Activated naive CD4-positive, alpha-beta T cell treated with anti-CD3 and anti-CD28 coated beads for 36 hours (primary cell): ENCODE measurements at places on chromosomes 2 and 18. TPM values are rescaled to one million over a fixed set of nuclear protein-coding genes. Genes with fewer than 3 reads are reported as not detected.

ALK gene
- total RNA-seq: not detected

SKA1 gene
- total RNA-seq: 36.3 TPM

- H3K27me3 ChIP-seq: no peaks in the 10 kb centered on the region
- no peak for DNase-seq
- no peaks in the 10 kb centered on the region for H3K4me1 ChIP-seq
These were observed 42.4 kb downstream of the ITGB1BP1 start for GRCh38 chr2:9380702-9381628.

DNA sequence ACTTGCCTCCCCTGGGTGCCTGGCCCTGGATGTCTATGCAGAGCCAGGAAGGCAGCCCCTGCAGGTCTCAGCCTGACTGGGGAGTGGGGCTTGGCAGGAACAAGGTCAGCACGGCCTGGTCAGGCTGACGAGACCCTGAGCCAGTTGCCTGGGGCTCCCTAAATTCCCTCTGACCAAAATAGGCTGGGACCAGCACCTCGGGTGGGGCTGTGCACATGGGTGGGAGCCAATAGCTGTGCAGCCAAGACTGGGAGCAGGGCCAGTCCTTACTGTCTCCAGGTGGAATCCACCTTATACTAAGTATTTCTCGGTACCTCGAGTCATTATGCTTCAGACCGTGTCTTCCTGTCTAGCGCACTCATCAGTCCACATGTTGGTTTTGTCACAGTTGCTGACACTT lies 11.4 kb upstream of the IL1R2 start:
- H3K4me1 ChIP-seq: peaks cover under 1% of the 10 kb centered on the region
- H3K27me3 ChIP-seq: no peaks in the 10 kb centered on the region
- H3K36me3 ChIP-seq: no peaks in the 10 kb centered on the region
- no peak for DNase-seq
- H3K27ac ChIP-seq: no peak overlapping the region
- no peak overlapping the region for H3K4me3 ChIP-seq

DNA sequence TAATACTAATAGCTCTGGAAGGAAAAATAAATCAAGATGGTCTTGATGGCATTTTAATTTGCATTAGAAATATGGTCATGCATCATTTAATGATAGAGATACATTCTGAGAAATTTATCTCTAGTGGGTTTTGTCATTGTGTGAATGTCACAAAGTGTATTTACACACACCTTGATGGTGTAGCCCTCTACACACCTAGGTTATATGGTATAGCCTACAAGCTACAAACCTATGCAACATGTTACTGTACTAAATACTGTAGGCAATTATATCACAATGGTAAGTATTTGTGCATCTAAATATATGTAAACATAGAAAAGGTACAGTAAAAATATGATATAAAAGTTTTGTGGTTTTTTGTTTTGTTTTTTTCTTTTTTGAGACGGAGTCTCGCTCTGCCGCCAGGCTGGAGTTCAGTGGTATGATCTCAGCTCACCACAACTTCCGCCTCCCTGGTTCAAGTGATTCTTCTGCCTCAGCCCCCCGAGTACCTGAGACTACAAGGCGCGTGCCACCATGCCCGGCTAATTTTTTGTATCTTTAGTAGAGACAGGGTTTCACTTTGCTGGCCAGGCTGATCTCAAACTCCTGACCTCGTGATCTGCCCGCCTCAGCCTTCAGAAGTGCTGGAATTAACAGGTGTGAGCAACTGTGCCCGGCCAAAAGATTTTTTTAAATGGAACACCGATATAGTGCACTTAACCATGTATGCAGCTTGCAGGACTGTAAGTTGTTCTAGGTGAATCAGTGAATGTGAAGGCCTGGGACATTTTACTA lies 83.7 kb upstream of the UBXN4 start:
- DNase-seq: peak; percentile 60
- H3K4me3 ChIP-seq: peak overlapping the region; percentile 52
- peaks cover 17% of the 10 kb centered on the region for H3K4me1 ChIP-seq
- H3K27ac ChIP-seq: no peak overlapping the region
- H3K27me3 ChIP-seq: no peaks in the 10 kb centered on the region
- H3K36me3 ChIP-seq: peaks cover 37% of the 10 kb centered on the region

TGIF1 gene
- 23.7 TPM for total RNA-seq

CCT7 gene
- total RNA-seq: 705 TPM

GRCh38 chr2:128791985-128792320 lies 473.3 kb upstream of the HS6ST1 start:
- H3K36me3 ChIP-seq: no peaks in the 10 kb centered on the region
- no peak overlapping the region for H3K4me3 ChIP-seq
- DNase-seq: no peak
- no peaks in the 10 kb centered on the region for H3K27me3 ChIP-seq
- no peaks in the 10 kb centered on the region for H3K4me1 ChIP-seq

- peak overlapping the region; percentile 58 for H3K4me3 ChIP-seq
- H3K4me1 ChIP-seq: peaks cover 96% of the 10 kb centered on the region
- peaks cover 7% of the 10 kb centered on the region for H3K36me3 ChIP-seq
- peak overlapping the region; percentile 86 for H3K27ac ChIP-seq
- H3K27me3 ChIP-seq: no peaks in the 10 kb centered on the region
These were observed 74.5 kb downstream of the LRRFIP1 start for GRCh38 chr2:237701859-237702390.

TRIM54 gene
- not detected for total RNA-seq

- H3K4me1 ChIP-seq: peaks cover 18% of the 10 kb centered on the region
- H3K4me3 ChIP-seq: no peak overlapping the region
- H3K36me3 ChIP-seq: no peaks in the 10 kb centered on the region
- no peak overlapping the region for H3K27ac ChIP-seq
- H3K27me3 ChIP-seq: no peaks in the 10 kb centered on the region
- DNase-seq: no peak
These were observed 39.5 kb upstream of the MARCO start for GRCh38 chr2:118902266-118903028.

DNA sequence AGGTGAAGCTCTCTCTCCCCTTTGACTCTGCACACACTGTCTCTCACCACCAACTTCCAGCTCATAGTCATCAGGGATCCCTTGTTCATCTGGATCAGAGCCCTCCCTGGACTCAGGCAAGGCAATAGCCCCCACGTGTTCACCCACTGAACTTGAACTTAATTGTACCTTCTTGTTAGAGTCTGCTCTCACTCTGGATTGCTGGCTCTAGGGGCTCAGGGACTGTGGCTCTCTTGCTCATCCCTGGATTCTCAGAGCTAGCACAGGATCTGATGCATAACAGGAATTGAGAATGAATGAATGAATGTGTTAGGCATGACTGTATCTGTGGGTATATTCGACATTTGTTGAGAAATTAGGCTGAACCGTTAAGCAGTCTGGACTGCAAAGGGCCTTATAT lies 16.7 kb upstream of the ASAP2 start:
- no peaks in the 10 kb centered on the region for H3K4me1 ChIP-seq
- DNase-seq: no peak
- no peak overlapping the region for H3K4me3 ChIP-seq
- no peaks in the 10 kb centered on the region for H3K27me3 ChIP-seq

D2HGDH gene
- 23.1 TPM for total RNA-seq

DNA sequence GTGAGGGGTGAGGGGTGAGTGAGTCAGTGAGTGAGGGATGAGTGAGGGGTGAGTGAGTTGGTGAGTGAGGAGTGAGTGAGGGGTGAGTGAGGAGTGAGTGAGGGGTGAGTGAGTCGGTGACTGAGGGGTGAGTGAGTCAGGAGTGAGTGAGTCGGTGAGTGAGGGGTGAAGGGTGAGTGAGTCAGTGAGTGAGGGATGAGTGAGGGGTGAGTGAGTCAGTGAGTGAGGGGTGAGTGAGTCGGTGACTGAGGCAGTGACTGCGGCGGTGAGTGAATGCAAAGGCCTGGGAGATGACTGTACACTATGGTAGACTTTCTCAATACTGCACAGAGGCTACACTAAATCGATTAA lies 16.6 kb downstream of the THAP4 start:
- H3K4me1 ChIP-seq: peaks cover 50% of the 10 kb centered on the region
- H3K27ac ChIP-seq: peak overlapping the region; percentile 84
- peak; percentile 85 for DNase-seq
- no peak overlapping the region for H3K4me3 ChIP-seq
- H3K27me3 ChIP-seq: no peaks in the 10 kb centered on the region
- H3K36me3 ChIP-seq: peaks cover 31% of the 10 kb centered on the region

DNA sequence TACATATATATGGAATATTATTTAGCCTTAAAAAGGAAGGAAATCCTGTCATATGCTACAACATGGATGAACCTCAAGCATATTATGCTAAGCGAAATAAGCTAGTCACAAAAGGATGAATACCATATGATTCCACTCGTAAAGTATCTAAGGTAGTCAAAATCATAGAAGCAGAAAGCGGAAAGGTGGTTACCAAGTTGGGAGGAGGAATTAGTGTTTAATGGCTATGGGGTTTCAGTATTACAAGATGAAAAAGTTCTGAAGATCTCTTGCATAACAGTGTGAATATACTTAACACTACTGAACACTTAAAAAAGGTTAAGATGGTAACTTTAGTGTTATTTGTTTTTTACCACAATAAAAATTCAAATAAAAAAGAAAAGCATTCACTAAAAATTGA lies 99.0 kb downstream of the MGAT5 start:
- peaks cover 24% of the 10 kb centered on the region for H3K36me3 ChIP-seq
- H3K4me1 ChIP-seq: peaks cover 2% of the 10 kb centered on the region
- no peak overlapping the region for H3K4me3 ChIP-seq
- no peak for DNase-seq
- no peaks in the 10 kb centered on the region for H3K27me3 ChIP-seq

MC4R gene
- not detected for total RNA-seq

GRCh38 chr2:101574622-101575021 lies 99.7 kb upstream of the RFX8 start:
- no peaks in the 10 kb centered on the region for H3K36me3 ChIP-seq
- no peak for DNase-seq
- no peaks in the 10 kb centered on the region for H3K27me3 ChIP-seq
- no peak overlapping the region for H3K4me3 ChIP-seq
- no peak overlapping the region for H3K27ac ChIP-seq
- peaks cover 47% of the 10 kb centered on the region for H3K4me1 ChIP-seq

DNA sequence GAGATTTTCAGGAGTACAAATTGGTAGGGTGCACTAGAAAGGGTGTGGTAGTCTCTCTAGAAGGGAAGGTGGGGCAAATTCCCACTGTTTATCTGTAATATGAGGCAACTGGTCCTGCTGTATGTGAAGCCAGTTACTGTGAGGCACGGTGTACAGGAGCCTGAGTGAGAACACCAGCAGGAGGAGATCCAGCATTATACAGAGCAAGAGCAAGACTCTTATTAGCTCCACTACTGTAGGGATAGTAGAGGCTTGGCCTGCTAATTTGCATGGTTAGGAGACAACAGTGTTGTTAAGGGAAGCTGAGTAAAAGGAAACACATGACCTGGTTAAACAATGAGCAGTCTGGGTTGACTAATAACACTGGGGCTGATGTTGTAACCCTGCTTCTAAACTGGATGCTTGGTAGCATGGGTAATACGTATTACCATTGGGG lies 76.3 kb upstream of the WDSUB1 start:
- no peak overlapping the region for H3K27ac ChIP-seq
- H3K4me1 ChIP-seq: no peaks in the 10 kb centered on the region
- H3K4me3 ChIP-seq: no peak overlapping the region
- H3K27me3 ChIP-seq: no peaks in the 10 kb centered on the region

GRCh38 chr2:157359628-157360027 lies 34.0 kb upstream of the ERMN start:
- no peak for DNase-seq
- no peak overlapping the region for H3K4me3 ChIP-seq
- peaks cover 19% of the 10 kb centered on the region for H3K36me3 ChIP-seq
- no peaks in the 10 kb centered on the region for H3K27me3 ChIP-seq
- peaks cover 49% of the 10 kb centered on the region for H3K4me1 ChIP-seq

LYG2 gene
- not detected for total RNA-seq

GRCh38 chr2:196224756-196225155 lies 53.4 kb upstream of the STK17B start:
- DNase-seq: no peak
- H3K4me1 ChIP-seq: peaks cover 84% of the 10 kb centered on the region
- no peaks in the 10 kb centered on the region for H3K27me3 ChIP-seq
- no peaks in the 10 kb centered on the region for H3K36me3 ChIP-seq
- no peak overlapping the region for H3K27ac ChIP-seq
- no peak overlapping the region for H3K4me3 ChIP-seq

- no peak overlapping the region for H3K4me3 ChIP-seq
- no peak overlapping the region for H3K27ac ChIP-seq
- H3K27me3 ChIP-seq: no peaks in the 10 kb centered on the region
- peak; percentile 54 for DNase-seq
- peaks cover 6% of the 10 kb centered on the region for H3K4me1 ChIP-seq
These were observed 16.8 kb upstream of the ALPI start for GRCh38 chr2:232438951-232439757.

DNA sequence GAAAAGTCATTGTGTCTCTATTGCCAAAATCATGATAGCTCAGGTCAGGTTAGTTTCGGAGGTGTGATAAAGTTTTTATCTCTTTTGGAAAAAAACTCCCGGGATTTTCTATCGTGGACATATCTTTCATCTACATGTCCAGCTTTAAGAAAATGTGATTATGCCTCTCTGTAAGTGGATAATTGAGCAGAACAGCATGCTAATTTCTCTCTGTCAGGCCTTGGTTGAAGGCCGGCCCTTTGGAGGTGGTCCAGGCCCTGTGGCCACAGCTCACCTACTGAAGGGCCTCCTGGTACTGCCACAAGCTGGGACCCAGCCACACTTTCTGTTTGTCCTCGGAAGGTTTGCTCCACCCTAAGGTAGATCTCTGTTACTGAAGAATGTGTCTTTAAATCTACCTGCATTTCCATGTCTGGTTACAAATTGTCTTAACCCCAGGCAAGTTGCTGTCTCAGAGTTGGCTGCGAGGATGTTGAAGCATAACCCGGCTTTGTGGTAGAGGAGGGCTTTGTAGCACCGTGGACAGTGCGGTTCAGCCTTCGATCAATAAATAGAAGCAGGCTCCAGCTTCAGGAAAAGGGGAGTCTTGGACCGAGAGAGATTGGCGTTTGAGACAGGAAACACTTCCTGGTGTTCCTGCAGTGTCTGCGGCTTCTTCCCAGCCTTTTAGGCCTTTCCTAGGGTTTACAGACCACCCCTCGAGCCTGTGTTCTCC lies 25.5 kb downstream of the TCF7L1 start:
- DNase-seq: no peak
- no peaks in the 10 kb centered on the region for H3K4me1 ChIP-seq
- H3K4me3 ChIP-seq: no peak overlapping the region
- no peak overlapping the region for H3K27ac ChIP-seq
- peaks cover 3% of the 10 kb centered on the region for H3K27me3 ChIP-seq
